ENCODE measurements at places on chromosomes 2 and 18. TPM values are rescaled to one million over a fixed set of nuclear protein-coding genes. Genes with fewer than 3 reads are reported as not detected.

GRCh38 chr18:35466334-35466733 is 31.4 kb downstream of the INO80C start:
- no peaks in the 10 kb centered on the region for H3K36me3 ChIP-seq
- no peak overlapping the region for H3K4me3 ChIP-seq
- no peaks in the 10 kb centered on the region for H3K27me3 ChIP-seq
- H3K27ac ChIP-seq: no peak overlapping the region

GRCh38 chr2:46306330-46306751 is 9.1 kb downstream of the EPAS1 start:
- peak; percentile 16 for DNase-seq
- no peaks in the 10 kb centered on the region for H3K27me3 ChIP-seq
- no peak overlapping the region for H3K27ac ChIP-seq
- H3K4me1 ChIP-seq: peaks cover 14% of the 10 kb centered on the region
- no peak overlapping the region for H3K4me3 ChIP-seq

DNA sequence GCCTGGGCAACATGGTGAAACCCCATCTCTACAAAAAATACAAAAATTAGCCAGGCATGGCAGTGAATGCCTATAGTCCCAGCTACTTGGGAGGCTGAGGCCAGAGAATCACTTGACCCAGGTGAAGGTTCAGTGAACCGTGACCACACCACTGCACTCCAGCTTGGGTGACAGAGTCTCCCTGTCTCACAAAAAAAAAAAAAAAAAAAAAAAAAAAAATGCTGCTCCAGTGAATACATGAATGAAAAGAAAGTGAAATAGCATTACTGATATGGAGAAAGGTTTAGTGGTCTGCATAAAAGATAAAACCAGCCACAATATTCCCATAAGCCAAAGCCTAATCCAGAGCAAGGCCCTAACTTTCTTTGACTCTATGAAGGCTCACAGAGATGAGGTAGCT is 44.5 kb downstream of the METTL8 start:
- no peaks in the 10 kb centered on the region for H3K36me3 ChIP-seq
- DNase-seq: no peak
- peaks cover 26% of the 10 kb centered on the region for H3K4me1 ChIP-seq
- H3K4me3 ChIP-seq: no peak overlapping the region

- no peaks in the 10 kb centered on the region for H3K27me3 ChIP-seq
- H3K36me3 ChIP-seq: no peaks in the 10 kb centered on the region
- H3K27ac ChIP-seq: no peak overlapping the region
- H3K4me3 ChIP-seq: no peak overlapping the region
Measured at GRCh38 chr2:209579230-209579749, 155.4 kb downstream of the MAP2 start.

DNA sequence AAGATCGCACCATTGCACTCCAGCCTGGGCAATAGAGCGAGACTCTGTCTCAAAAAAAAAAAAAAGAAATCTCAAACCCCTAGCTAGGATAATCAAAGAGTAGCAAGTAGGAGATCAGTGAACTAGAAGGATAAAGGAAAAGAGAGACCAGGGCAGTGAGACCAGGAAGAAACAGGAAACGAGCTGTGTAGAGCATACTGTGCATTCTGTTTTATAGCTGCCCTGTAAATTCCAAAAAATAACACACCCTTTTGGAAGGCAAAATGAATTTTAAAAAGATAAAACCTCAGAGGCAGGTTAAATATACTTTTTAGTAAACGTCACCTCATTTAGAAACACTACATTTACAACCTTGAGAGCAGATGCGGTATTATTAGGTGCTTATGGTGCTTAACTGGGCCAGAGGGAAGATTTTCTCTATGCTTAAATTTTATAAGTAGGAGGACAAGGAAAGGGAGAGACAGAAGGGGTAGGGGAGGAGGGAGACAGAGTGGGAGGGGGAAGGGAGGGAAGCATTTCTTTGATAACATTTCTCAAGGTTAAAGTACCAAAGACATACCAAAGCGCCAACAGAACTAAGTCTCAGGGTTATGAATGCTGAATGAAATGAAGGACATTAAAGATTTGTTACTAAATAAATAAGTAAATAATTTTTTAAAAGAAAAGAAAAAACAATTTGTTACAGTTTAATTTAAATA is 30.1 kb downstream of the FEZ2 start:
- H3K4me3 ChIP-seq: no peak overlapping the region
- peaks cover 61% of the 10 kb centered on the region for H3K36me3 ChIP-seq
- peaks cover 67% of the 10 kb centered on the region for H3K4me1 ChIP-seq

- H3K4me1 ChIP-seq: no peaks in the 10 kb centered on the region
- no peak overlapping the region for H3K27ac ChIP-seq
- no peak for DNase-seq
- no peaks in the 10 kb centered on the region for H3K27me3 ChIP-seq
- H3K36me3 ChIP-seq: no peaks in the 10 kb centered on the region
- no peak overlapping the region for H3K4me3 ChIP-seq
Measured at GRCh38 chr2:103898561-103898960, 955.4 kb upstream of the POU3F3 start.

- H3K27ac ChIP-seq: peak overlapping the region; percentile 95
- H3K27me3 ChIP-seq: no peaks in the 10 kb centered on the region
- no peak for DNase-seq
- no peaks in the 10 kb centered on the region for H3K36me3 ChIP-seq
- H3K4me3 ChIP-seq: no peak overlapping the region
Measured at GRCh38 chr18:415617-416612, 84.6 kb downstream of the COLEC12 start.

LYPD1 gene
- total RNA-seq: 75.9 TPM

ANKRD36 gene
- 5.5 TPM for total RNA-seq

IL36A gene
- total RNA-seq: not detected

ATP6V1C2 gene
- not detected for total RNA-seq

TTN gene
- not detected for total RNA-seq

PCARE gene
- total RNA-seq: not detected

All from SJSA1 (cell line).